ENCODE measurements at places on chromosomes 1 and 21.

DNA sequence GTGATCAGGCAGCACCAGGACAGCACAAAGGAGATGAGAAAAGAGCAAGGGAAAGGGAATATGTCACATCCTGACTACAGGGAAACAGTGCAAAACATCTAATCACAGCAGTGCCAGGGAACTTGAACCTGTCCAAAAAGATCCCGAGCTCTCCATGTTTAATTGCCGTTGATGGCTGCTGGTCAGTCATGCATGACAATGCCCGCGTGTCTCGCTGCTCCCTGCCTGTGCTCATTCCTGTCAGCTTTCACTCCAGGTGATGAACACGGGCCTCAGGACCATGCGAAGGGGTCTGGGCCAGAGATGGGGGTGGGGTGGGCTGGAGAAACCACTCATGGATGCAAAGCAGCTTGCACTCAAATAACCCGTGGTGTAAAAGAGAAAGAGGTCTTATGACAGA lies 287.0 kb downstream of the GPATCH2 start:
- no peak for DNase-seq

DNA sequence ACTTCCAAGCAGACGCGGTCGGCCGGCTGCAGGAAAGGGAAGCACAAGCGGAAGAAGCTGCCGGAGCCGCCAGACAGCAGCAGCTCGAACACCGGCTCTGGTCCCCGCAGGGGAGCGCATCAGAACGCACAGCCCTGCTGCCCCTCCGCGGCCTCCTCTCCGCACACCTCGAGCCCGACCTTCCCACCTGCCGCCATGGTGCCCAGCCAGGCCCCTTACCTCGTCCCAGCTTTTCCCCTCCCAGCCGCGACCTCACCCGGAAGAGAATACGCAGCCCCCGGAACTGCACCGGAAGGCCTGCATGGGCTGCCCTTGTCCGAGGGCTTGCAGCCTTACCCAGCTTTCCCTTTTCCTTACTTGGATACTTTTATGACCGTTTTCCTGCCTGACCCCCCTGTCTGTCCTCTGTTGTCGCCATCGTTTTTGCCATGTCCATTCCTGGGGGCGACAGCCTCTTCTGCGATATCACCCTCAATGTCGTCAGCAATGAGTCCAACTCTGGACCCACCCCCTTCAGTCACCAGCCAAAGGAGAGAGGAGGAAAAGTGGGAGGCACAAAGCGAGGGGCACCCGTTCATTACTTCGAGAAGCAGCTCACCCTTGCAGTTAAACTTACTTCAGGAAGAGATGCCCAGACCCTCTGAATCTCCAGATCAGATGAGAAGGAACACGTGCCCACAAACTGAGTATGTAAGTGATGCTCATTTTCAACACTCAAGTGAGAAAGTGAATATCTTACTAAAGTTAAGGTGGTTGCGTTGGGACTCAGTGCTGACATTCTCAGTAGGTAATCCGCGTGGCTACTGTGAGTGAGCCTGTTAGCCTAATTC lies 25.5 kb downstream of the UTS2 start:
- no peak for DNase-seq

GRCh38 chr1:68819190-68819829 lies 322.4 kb upstream of the DEPDC1 start:
- no peak for DNase-seq

DNA sequence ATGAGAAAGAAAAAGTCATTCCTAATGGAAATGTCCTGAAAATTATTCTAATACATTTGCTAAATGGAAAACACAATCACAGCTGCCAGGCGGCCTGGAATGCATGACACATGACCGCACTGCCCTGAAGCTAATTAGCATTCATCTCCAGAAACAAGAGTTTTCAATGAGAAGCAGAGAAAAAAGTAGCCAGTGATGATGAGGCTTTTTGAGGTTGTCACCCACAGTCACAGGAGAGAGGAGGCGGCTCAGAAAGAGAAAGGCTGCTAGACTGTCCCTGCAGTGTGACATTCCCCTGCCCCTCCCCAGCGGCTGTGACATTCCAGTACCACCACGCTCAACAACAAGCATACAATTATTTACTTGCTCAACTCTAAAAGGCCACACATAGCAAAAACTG lies 122.9 kb upstream of the KRTAP19-8 start:
- no peak for DNase-seq

DNA sequence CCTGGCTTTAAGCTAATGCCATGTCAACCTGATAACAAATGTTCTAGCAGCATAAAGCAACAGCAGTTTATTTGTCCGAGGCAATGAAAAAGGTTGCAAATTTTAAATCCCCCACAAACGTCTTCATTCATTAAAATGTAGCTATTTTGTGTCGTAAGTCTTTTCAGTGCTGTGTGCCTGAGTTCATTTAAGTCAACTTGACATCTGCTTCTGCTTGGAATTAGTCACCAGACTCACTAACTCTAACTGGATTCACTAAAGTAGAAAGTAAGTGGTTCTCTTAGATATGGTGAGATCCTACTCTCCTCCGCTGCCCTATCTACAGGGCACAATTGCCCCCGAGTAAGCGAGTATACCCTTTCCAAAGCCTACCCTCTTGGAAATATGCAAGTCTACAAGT lies 118.4 kb upstream of the CHRM3 start:
- no peak for DNase-seq

DNA sequence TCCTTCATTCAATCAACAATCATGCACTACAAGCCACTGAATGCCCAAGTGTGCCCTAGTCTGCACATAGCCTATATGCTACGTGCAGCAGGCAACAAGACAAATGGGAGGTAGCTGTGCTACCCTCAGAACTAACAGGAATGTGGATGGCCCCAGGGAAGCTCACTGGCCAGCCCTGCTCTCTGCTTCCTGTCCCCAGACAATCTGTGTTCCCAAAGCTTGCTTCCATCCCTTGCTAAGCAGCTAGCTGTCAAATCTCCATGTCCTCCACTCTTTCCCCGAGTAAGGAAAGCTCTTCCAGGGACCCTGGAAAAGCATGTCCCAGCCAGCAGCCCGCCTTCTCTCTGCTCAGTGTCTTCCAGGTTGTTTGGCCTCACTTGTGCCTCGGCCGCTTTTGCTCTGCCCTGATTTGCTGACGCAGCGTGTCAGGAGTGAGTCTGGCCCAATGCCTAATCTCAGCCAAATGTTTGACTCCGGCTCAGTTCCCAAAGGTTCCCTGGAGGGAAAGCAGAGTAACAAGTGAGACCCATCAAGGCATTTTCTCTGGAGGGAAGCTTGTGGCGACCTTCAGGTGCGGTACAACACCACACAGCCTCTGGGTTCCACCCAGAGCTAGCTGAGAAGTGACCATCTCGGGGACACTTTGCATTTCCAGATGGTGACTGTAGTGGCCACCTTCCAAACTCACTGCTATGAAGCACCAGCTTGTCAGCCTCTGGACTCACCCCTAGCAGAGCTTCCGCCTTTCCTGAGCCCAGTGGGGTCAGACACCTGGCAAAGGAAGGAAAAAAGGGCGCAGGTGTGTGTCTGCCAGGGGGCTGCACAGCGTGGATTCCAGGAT lies 243.4 kb downstream of the RHOU start:
- DNase-seq: no peak

- no peak for DNase-seq
Observed at GRCh38 chr1:11245248-11245647, 17.1 kb downstream of the MTOR start.
